CD4-positive, alpha-beta T cell treated with Interleukin-21 for 1 hour (primary cell): ENCODE measurements at places on chromosomes 6 and 20.

DNA sequence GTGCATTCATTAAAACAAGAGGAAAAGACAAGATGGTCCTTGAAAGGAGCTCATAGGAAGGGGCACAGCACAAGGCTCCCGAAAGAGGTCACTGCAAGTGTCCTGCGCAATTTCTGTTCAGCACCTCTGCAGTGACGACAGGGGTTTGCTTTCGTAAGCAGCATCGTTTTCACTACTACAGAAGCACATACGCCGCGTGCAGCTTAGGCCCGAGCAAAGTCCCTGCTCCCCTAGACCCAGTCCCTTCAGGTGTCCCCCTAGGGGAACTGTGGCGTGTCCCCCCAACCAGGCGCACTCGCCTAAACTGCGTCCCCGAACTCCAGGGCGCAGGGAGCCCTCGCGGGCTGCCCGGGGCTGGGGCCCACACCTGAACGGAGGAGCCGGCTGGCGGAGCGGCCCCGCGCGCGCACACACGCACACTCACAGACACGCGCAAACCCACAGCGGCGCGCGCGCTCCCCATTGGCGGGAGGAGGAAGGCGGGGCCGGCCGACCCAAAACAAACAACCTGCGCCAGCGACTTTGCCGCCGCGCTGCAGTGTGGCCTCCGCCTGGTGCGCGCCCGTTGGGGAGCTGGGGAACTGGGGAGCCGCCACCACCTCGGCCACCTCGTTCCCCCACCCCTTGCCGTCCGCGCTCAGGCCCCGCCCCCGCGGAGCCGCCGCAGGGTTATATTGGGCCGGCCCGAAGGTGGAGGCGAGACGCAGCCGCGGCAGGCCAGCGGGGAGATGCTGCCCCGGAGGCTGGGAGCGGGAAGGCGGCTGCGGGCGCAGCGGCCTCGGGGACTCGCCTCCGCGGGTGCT lies at the start of gene FOXQ1:
FOXQ1 (plus strand) TSS at position 699 of the 803 bp plus-strand sequence. CDS start 607 bp downstream, outside the sequence.
- no peak for DNase-seq

DNA sequence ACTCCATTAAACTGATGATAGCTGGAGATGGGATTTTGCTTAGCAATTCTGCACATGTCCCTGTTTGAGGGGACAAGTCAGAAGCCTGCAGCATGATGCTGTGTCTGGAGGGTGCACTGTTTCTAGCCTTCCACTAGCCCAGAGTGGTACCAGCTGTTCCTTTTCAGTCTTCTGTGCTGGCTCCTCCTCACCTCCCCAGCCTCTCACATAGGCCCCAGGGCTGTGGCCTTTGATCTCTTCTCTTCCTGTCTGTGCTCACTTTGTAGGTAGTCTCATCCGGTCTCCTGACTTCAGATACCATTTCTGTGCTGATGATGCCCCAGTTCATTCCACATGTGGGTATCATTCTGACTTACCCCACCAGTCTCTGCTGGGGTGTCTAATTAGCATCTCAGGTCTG lies 126.3 kb downstream of the HIVEP1 start:
- DNase-seq, result peak; percentile 59

DNA sequence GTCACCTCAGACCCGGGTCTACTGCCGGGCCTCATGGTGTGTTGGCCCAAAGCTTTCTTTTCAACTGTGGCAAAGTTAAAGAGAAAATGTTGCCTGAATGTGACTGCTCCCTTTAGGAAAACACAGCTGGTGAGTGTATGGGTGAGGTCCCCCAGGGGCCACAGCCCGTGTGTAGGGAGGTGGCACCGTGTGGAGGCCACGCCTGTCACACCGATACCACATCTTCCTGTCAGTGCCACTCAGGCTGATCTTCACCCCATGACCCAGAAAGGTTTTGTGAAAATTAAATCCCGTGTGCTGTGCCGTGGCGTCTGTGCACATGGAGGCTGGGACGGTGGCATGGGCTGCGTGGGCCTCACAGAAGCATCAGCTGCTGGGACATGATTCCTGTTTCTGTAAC lies 10.7 kb upstream of the ADRM1 start:
- DNase-seq, result peak; percentile 35

- DNase-seq, result no peak
Measured at GRCh38 chr6:159817951-159818739, 18.1 kb downstream of the PNLDC1 start.

DNA sequence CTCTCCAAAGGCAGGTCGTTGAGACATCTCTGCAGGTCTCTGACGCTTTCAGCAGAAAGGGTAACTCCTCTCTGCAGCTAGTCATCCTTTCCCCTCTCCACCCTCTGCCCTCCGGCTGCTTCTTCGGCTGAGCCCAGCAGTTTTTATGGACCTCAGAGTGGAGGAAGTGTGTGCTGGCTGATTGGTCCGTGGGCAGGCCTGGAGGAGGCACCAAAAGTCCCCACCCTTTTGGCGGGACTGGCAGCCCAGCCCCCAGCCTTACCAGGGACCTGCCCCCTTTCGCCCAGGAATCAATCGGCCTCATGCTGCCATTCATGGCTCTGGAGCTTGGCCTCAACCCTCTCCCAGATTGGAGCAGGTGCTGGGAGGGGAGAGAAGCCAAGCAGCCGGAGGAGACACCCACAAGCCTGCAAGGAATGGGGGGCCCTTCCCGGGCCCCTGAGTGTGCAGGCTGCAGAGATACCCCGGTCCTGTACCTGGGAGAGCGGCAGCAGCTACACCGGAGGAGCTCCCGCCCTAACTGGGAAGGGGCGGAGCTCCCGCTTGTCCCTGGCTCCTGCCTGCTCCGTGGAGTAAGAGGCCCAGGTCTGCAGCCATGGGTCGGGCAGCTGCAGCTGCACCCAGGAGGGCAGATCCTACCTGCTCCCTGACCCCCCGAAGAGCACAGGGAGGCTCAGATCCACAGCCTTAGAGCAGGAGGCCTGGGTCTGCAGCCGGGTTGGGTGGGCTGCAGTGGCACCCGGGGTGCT lies 170.3 kb upstream of the SOX4 start:
- DNase-seq, result no peak

GRCh38 chr6:85865420-85866369 lies 223.0 kb upstream of the SYNCRIP start:
- no peak for DNase-seq

DNA sequence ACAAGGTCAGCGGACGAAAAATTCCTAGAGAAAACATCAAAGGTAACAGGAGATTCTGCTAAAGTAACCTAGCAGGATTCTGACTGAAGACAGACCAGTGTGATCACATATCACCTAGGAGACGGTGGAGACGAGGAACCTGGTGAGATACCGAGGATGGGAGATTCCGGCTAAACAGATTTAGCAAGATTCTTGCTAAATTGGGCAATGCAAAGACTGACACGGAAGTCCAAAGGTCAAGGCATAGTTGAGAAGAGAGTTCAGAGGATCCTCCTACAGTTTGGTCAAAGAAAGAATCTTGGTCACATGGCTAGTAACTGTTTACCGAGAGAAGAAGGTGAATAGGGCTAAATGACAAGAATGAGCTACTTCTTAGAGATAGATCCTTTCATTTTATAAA lies 61.1 kb downstream of the TMEM170B start:
- DNase-seq, result peak; percentile 10

GRCh38 chr20:44008806-44009678 lies 94.4 kb downstream of the TOX2 start:
- DNase-seq, result no peak

GRCh38 chr20:11230999-11231398 lies 557.2 kb upstream of the JAG1 start:
- DNase-seq, result no peak

DNA sequence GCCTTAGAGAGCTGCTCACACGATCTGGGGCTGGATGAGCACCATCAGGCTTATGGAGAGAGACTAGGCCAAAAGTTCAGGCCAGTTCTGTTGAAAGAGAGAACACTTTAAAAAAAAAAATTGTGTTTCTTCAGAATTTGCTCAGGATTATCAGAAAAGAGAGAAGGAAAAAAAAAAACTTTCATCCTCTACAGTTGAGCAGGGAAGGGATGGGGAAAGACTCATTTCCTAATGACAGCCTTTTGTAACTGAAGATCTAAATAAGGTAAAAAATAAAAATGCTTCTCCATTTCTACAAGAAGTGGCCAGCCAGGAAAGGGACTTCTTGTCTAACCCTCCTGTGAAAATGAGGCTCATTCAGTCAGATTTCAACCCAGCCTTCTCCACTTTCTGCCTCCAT lies 134.8 kb downstream of the LY86 start:
- DNase-seq, result no peak

DNA sequence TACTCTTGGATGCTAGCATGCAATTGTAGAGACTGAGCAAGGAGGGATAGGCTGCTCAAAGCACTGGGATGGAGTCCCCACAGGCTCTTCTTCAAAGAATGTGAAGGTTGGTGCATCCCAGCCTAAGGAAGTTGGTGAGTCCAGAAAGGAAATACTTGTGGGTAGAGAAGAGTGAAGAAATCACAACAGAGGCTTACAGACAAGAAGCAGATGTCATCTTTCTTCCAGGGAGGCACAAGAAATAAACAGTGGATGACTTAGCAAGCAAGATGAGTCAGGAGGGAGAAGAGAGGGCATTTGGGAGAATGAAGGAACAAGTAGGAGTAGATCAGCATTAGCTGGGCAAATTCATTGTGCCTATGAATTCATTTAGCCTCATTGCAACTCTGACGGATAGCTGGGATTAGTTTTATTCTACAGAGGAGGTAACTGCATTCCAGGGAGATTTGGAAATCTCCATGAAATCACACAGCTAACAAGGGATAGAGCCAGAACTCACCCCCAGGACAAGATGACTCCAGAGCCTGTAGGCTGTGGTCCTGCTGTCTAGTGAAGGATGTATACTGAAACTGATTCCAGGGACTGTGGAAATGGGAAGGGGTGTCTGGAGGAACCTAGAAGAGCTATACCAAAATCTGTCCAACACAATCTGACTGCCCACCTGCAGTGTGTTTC lies 125.8 kb upstream of the SPTLC3 start:
- DNase-seq, result no peak

DNA sequence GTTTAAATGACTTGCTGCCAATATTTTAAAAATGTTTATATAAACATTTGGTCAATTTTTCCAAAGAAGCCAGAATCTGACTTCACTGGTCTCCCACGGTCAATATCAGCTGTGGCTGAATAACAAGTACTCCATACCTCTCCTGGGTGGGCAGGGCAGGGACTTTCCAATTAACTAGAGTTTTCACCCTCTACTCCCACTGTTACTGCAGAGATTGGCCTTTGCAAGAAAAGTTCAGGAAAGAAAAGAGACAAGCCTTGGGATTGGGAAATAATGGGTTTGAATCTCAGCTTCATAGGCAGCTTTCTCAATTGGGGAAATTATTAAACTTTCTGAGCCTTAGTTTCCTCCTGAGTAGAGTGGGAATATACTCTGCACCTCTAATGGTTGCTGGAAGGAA lies 236.9 kb downstream of the PRL start:
- no peak for DNase-seq

DNA sequence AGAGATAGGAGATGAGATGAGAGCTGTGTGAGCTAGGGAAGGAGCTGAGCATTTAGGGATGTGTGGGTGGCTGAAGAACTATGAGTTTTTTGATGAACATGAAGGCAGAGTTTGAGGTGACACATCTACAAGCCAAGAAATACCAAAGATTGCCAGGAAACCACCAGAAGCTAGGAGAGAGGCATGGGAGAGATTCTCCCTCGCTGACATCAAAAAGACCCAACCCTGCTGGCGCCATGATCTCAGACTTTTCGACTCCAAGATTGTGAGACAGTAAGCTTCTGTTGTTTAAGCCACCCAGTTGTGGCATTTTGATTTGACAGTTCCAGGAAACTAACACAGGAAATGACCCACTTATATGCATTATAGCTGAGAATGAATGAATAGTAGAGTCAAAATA lies 790.9 kb downstream of the TFAP2A start:
- DNase-seq, result no peak

DNA sequence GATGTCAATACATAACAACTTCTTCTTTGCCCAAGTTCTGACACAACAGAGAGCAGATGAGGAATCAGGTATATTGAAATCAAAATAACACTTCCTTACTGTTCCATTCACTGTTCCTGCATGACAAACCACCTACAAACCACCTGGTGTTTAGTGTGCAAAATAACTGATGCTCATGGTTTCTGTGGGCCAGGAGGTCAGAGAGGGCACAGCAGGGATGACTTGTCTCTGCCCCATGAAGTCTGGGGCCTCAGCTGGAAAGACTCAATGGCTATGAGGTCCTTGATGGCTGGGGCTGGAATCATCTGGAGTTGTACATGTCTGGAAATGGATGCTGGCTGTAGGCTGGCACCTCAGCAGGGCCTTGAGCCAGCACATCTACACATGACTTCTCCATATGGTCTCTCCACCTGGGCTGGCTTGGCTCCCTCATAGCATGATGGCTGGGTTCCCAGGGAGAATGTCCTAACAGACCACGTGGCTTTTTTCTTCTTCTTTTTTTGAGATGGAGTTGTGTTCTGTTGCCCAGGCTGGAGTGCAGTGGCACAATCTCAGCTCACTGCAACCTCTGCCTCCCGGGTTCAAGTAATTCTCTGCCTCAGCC lies 7.4 kb upstream of the COX4I2 start:
- DNase-seq, result no peak

GRCh38 chr6:55131616-55132015 lies 42.7 kb upstream of the HCRTR2 start:
- no peak for DNase-seq

- no peak for DNase-seq
Measured at GRCh38 chr6:816510-817084, 123.7 kb upstream of the EXOC2 start.

DNA sequence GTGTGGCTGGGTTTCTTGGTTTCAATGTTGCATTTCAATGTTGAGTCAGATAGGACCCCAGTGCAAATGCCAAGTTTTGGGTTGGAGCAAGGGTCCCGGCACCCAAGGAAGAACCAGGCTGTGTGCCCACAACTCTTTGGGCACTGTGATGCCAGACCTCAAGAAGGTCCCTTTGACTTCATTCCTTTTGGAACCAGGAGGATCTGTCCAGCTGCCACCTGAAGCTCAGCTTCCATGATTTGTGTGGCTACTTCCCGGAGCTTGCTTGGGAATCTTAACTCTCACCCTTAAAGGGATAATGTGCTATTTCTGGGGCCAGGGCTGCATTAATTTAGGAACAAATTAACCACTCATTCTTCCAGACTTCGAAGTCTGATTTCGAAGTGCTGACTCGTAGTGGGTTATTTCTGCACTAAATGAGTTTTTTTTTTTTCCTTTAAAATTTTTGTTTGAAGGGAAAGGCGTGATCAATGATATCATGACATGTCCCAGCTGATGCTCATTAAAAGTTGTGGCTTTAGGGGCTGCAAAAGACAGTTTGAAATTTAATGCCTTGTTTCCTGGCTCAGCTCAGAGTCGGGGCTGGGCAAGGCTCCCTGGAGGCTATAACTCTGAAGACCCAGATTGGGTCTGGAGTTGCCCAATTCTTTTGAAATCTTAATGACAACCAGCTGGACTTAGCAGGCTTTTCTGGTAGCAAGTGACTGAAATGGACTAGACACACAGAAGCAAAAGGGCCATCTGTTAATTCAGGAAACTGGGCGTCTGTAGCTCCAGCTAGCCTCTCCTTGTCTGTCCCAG lies 24.0 kb upstream of the PHACTR3 start:
- DNase-seq, result no peak

GRCh38 chr6:39226639-39227329 lies 2.5 kb downstream of the KCNK5 start:
- DNase-seq, result no peak
